ENCODE measurements at places on chromosomes 1 and 21. TPM values are rescaled to one million over a fixed set of nuclear protein-coding genes. Genes with fewer than 3 reads are reported as not detected.

- no peak for DNase-seq
These were observed 72.9 kb downstream of the AGPAT3 start for GRCh38 chr21:43937891-43938309.

DNA sequence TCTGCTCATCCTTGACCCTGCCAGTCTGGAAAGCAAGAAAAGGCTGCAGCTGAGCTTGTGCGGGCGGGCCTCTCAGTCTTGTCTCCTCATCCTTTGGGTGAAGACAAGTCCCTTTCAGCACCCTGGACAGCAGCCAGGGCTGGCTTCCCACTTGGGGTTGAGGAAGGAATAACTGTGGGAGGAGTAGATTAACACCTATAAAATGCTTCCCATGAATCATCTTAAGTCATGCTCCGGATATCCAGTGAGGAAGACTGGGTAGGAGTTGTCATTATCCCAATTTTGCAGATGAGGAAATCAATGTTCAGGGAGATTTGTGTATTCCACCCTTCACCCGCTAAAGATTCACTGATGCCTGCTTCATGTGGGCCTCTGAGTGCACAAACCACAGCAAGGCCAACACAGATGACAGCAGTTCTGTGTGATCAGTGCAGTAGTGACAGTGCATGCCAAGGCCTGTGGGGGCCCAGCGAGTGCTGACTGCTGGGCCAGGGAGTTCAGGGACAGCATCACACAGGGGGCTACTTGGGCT lies 20.1 kb upstream of the COL16A1 start:
- DNase-seq: peak; percentile 68

- no peak for DNase-seq
These were observed at the start of gene BMP8B for GRCh38 chr1:39788758-39789570. BMP8B (minus strand) TSS chr1:39788865; CDS start chr1:39788485, 380 bp downstream.

DNA sequence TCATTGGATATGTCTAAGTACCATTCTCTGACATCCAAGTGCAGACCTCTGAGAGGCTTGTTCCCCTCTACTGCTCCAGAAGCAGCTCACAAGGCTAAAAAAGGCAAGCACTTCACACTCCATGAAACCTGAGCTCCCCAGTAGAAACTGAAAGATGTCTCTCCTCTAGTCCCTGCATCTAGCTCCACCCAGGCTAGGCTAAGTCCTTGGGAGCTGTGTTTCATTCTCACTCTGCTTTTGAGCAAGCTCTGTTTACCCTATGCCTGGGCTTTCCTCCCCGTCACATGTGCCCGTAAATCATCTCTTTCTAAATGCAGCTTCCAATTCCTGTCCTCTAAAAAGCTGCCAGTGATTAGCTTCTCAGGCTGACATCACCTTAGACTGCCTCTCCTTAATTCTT lies 39.0 kb downstream of the LRRC71 start:
- DNase-seq: no peak

Gene NPPB
- polyA plus RNA-seq: not detected

Gene USP21
- 28.6 TPM for polyA plus RNA-seq
